ENCODE measurements at places on chromosomes 7 and 10.

DNA sequence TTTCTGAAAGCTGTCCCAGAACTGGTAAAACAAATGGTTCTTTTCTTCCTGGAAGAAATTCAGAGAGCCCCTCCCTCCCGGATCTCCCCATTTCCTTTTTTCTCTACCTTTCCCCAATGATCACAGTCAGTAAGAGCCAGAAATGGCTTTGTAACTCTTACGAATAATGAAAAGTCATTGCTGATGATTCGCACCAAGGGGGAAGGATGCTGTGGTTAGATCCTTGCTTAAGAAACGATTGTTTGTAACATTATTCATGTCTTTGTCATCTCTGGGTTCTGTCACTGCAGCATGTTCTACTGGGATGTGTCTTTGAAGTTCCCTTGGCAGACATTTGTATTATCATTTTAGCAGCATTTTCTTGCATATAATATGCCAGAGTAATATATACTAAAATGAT lies 138.9 kb downstream of the CACNB2 start:
- DNase-seq, result no peak

- peak; percentile 45 for DNase-seq
These were observed 10.7 kb downstream of the PSAP start for GRCh38 chr10:71840177-71840957.

GRCh38 chr7:135888740-135889139 lies 88.4 kb downstream of the MTPN start:
- DNase-seq, result no peak

- no peak for DNase-seq
These were observed 620.2 kb downstream of the ANKRD7 start for GRCh38 chr7:118844748-118845147.

- DNase-seq, result no peak
These were observed 109.8 kb downstream of the RAB11FIP2 start for GRCh38 chr10:117936976-117937375.

DNA sequence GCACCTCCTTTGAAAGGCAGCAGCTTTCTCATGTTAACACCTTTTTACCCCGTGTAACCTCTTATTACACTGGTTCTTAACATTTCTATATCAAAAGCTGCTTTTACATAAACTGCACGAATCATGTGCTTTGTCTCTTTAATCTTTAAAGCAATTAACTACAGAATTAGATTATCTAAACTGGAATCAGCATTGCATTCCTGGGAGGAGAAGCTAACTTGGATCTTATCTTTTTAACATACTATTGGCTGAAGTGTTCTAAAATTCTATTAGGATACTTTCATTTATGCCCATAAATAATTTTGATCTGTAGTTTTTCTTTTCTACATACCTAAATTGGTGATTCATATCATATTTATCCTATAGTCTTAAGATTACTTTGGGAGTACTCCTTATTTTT lies 428.4 kb upstream of the IGFBP3 start:
- no peak for DNase-seq

DNA sequence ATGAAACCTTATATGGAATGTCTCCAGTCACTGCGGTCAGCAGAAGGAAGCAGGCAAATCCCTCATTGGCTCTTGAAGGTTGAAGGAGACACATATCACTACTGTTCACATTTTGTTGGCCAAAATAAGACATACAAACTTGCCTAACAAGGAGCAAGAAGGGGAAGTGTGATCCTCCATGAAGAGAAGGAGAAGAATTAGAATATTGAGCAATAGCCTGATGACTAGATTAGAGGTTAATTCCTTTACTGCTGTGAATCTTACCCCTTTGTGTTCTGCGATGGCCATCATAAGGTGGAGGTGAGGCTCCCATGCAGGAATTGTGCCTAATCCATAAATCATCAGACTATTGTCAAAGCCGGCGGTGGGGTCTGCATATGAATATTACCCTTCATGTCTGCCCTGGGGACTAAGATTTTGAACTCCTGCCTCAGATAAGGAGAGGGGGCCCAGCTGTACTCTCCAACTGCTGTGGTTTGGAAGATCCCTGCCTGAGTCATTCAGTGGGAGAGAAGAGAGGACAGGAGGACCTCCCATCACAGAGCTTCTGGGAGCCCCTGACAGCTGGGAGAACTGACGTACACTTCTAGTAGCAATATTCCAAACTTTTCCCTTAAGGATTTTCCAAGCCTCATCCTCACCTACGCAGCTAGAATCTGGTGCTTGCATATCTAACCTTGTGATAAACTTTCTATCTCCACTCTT lies 398.5 kb downstream of the REEP3 start:
- no peak for DNase-seq

DNA sequence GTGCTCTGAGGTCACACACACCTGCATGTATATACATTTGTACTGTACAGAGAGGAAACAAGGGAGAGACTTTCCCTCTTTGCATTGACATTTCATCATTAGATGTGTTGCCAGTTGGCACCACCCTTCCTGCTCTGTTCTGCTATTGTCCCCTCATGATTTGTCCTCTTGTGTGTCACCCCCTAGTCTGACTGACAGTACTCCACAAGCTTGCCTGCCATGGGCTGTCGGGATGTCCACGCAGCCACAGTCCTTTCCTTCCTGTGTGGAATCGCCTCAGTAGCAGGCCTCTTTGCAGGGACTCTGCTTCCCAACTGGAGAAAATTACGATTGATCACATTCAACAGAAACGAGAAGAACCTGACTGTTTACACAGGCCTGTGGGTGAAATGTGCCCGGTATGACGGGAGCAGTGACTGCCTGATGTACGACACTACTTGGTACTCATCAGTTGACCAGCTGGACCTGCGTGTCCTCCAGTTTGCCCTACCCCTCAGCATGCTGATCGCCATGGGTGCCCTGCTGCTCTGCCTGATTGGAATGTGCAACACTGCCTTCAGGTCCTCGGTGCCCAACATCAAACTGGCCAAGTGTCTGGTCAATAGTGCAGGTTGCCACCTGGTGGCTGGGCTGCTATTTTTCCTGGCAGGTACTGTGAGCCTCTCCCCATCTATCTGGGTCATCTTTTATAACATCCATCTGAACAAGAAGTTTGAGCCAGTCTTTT lies 9.4 kb downstream of the CLDN12 start:
- DNase-seq, result no peak

All from HS-27A (cell line).